ENCODE measurements at places on chromosomes 16 and 17.

GRCh38 chr16:50195756-50196155 lies 42.6 kb downstream of the TENT4B start:
- no peaks in the 10 kb centered on the region for H3K27me3 ChIP-seq
- H3K4me1 ChIP-seq, result peaks cover 21% of the 10 kb centered on the region
- no peak for DNase-seq
- H3K4me3 ChIP-seq, result no peak overlapping the region

GRCh38 chr17:7459961-7460545 lies 15.2 kb downstream of the CHRNB1 start:
- H3K27ac ChIP-seq, result peak overlapping the region; percentile 82
- H3K27me3 ChIP-seq, result no peaks in the 10 kb centered on the region
- peaks cover 8% of the 10 kb centered on the region for H3K36me3 ChIP-seq
- DNase-seq, result no peak
- peaks cover 11% of the 10 kb centered on the region for H3K4me1 ChIP-seq

- H3K27ac ChIP-seq, result peak overlapping the region; percentile 62
- H3K4me3 ChIP-seq, result peak overlapping the region; percentile 67
- H3K36me3 ChIP-seq, result peaks cover 13% of the 10 kb centered on the region
- H3K27me3 ChIP-seq, result no peaks in the 10 kb centered on the region
Observed at GRCh38 chr17:73228748-73229236, 32.9 kb downstream of the CPSF4L start.

DNA sequence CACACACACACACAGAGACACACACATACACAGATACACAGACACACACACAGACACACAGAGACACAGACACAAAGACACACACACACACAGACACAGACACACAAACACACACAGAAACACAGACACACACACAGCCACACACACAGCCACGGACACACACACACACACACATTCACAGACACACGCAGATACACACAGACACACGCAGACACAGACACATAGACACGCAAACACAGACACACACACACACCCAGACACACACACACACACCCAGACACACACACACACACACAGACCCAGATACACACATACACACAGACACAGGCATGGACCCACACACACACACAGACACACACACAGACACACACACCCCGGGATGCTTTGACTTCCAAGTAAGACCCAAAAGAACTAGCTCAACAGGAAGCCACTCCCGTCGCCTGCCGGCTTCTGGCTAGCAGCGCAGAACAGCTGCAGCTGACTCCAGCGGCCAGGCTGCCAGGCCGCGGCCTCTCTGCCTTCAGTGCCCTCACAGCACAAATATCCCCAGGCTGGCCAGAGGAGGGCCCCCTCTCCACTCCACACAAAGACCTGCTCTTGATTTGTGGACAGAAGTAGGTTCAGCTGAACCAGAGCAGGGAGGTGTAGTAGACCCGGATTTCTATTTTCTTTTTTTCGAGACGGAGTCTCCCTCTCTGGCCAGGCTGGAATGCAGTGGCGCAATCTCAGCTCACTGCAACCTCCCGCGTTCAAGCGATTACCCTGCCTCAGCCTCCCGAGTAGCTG lies 6.0 kb upstream of the CHRNE start:
- peaks cover 8% of the 10 kb centered on the region for H3K4me1 ChIP-seq
- H3K36me3 ChIP-seq, result no peaks in the 10 kb centered on the region
- peaks cover 4% of the 10 kb centered on the region for H3K27me3 ChIP-seq
- no peak overlapping the region for H3K27ac ChIP-seq
- H3K4me3 ChIP-seq, result no peak overlapping the region
- peak; percentile 87 for DNase-seq

DNA sequence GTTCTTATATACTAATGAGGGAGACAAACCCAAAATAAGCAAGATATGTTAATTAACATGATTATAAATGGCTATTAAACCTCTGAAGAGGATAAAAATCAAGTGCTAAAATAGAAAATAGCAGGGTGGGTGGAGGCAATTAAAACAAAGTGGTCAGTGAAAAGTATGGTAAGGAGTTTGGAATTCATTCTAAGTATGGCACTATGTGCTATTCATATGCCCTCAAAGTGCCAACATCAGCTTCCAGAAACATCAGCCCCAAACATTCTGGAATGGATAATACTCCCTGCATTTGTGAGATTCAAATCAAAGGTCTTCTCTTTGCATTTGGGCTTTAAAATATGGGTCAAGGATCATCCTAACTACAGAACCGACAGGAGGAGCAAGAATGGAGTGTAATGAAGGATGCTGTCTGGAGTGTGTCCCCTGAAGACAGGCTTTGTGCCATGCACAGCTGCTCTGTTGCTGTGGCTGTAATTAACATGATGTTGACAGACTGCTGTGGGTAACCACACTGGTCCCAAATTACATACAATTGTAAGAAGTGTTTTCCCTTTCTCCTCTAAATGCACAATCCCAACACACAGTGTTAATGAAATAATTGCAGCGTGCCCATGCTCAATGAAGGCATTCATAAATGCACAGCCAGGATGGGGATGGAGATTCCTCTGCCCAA lies 93.1 kb downstream of the VAT1L start:
- peaks cover 5% of the 10 kb centered on the region for H3K27me3 ChIP-seq
- DNase-seq, result no peak
- no peak overlapping the region for H3K4me3 ChIP-seq
- no peaks in the 10 kb centered on the region for H3K36me3 ChIP-seq
- no peak overlapping the region for H3K27ac ChIP-seq
- peaks cover 10% of the 10 kb centered on the region for H3K4me1 ChIP-seq

GRCh38 chr17:67377488-67378453 lies 690 bp downstream of the PITPNC1 start:
- H3K36me3 ChIP-seq, result peaks cover 12% of the 10 kb centered on the region
- peaks cover 28% of the 10 kb centered on the region for H3K4me1 ChIP-seq
- peak overlapping the region; percentile 64 for H3K27ac ChIP-seq
- peak overlapping the region; percentile 89 for H3K4me3 ChIP-seq
- peaks cover 5% of the 10 kb centered on the region for H3K27me3 ChIP-seq

DNA sequence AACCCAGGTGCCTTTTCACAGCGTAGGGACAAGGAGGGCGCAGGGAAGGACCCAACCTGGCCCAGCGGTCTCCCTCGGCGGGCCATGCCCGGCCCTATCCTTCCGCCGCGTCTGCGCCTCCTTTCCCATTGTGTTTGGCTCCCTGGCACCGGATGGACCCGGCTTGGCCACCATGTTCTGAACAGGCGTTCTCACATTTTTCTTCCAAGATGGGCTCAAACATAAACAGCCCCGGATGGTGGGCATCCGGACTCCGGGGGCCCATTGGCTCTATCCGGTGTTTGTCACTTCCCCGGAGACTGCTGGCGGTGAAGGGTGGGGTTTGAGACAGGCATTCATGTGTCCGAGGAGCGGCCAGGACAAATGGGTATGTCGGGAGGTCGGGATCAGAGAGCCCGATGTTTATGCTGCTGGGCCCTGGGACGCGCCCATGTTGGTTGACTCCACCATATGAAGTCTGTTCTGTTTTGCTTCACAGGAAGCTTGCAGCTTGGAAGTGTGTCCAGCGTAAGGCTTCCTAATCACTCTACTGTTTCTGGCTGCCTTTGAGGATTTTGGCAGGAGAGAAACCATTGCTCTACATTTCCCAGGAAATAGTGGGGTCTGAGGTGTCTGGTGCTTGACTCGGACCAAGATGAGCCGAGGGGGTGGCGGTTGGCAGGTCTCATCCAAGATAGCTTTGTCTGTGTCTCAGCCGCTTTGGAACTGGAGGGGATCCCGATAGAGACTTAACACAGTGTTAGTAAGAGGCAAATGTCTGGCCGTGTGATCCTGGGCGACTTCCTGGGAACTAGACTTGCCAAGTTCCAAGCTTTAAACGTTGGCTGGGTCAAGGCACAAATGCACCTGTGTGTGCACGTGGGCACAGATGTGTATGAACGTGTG lies 188.3 kb downstream of the IRF8 start:
- H3K36me3 ChIP-seq, result no peaks in the 10 kb centered on the region
- H3K4me3 ChIP-seq, result no peak overlapping the region
- H3K27ac ChIP-seq, result no peak overlapping the region

DNA sequence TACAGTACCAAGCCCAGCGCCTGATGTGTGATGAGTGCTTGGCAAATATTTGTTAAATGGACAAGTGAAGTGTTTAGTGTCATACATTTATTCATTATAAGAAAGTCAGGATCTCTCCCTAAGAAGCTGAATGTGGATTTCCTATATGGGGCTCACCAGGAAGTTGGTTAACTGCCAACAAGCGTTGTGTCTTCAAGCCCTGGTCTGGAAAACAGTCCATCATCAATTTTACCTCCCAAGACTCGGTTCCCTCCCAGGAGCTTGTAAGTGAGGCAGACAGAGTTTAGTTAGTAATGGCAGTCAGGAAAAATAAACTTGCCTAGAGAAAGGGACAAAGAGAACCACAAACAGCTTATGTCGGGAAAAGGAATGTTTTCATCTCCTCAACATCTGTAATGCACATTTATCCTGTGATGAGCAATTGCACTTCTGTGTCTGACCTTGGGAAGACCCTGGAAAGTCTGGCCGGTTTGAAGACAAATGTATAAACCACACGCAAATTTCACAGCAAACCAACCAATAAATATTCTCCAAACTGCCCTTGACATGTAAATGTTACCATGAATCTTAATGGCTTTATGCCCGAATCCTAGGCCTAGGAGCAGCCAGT lies 28.3 kb downstream of the C16orf95 start:
- no peaks in the 10 kb centered on the region for H3K27me3 ChIP-seq
- H3K4me1 ChIP-seq, result peaks cover 17% of the 10 kb centered on the region
- no peak for DNase-seq
- peaks cover 9% of the 10 kb centered on the region for H3K36me3 ChIP-seq

All from type B pancreatic cell (in vitro differentiated cells).